ENCODE measurements at places on chromosomes 4 and X.
A peak's percentile ranks its signal among the peaks of the same experiment; 100 is the strongest.

- DNase-seq: no peak
These were observed 101.4 kb upstream of the FRMPD3 start for GRCh38 chrX:107348051-107348450.

DNA sequence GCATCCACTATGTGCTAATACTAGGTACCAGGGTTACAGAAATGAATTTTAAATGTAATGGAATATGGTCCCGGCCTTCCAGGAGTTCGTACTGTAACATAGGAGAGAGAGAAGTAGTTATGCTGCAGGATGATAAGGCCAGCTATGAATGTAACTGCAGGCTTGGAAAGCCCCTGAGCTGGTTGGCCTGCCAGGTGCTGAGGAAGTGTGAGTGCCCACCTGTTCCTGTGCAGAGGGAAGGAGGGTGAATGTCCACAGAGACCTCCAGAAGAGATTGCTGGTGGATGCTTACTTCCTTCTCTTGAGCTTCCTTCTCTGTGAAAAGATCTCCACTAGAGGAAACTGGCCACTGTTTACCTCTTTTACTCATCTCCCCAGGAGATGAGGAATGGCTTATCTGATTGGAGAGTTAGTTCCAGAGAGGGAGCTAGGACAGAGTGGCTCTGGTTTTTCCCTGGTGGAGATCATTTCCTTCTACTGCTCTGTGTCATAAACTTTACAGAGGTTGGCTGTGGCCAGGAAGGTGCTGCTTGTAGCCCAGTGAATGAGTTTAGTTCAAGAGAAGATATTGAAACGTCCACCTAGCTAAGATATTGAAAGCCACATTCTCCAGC, 114.0 kb upstream of the LNX1 start:
- no peak for DNase-seq

GRCh38 chr4:3823496-3824341, 57.5 kb downstream of the ADRA2C start:
- DNase-seq: no peak

GRCh38 chrX:69156638-69157037, 8.6 kb downstream of the PJA1 start:
- DNase-seq: no peak

- no peak for DNase-seq
These were observed 337.9 kb downstream of the PPP3CA start for GRCh38 chr4:101009471-101009870.

GRCh38 chrX:143632625-143633410, 3.1 kb downstream of the SLITRK4 start:
- DNase-seq: no peak

DNA sequence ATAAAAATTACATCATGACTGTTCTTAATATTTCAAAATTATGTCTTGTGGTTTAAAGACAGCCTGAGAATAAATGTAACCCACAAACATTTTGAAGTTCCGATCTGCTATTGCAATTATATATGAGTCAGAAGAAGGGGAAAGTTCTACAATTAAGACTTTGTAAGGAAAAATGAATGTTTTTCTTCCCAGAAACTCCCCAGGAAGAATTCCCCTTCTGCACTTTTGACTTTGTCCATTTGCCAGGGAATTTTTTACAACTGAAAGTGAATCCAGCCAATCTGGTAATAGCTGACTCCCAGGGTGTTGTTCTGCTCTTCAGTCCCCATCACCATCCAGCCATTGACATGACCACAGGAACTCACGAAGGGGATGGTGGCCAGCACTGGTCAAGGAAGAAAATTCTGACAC, 61.6 kb upstream of the NOCT start:
- DNase-seq: no peak

DNA sequence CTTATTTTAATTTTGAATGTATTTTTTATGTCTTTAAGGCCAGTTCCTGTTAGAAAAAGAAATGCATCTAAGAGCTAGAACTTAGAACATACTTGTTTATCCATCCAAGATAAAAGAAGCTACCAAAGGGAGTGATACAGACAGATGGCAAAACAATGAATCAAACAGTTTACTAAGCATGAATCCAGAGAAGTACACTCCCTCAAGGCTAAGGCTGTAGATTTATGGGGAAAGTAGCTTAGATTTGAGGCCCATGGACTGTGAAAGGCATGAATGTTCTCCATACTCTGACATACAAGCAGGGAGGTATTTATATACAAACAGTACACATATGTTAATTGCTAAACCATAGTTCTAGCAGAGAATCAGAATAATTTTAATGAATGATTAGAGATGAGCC, 255.3 kb upstream of the NRK start:
- DNase-seq: no peak

DNA sequence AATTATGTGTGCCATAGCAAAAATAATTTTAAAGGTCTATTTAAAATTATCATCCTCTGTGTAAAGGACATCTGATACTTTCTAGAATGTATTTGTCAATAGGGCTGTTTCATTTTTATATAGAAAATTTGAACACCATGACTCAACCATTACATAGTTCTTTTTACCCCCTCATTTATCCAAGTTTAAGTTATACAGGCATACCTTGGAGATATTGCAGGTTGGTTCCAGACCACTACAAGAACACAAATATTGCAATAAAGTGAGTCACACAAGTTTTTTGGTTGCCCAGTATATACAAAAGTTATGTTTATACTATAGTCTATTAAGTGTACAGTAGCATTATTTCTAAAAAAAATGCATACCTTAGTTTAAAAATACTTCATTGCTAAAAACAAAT, 130.4 kb downstream of the MSL3 start:
- DNase-seq: no peak

GRCh38 chrX:68931345-68931744, 102.5 kb downstream of the EFNB1 start:
- DNase-seq: no peak

GRCh38 chr4:105509714-105510113, 35.9 kb upstream of the PPA2 start:
- DNase-seq: no peak

- DNase-seq: peak; percentile 24
These were observed 44.2 kb upstream of the RHOH start for GRCh38 chr4:40152637-40153036.

GRCh38 chr4:86319390-86319789, 40.5 kb downstream of the MAPK10 start:
- DNase-seq: no peak

DNA sequence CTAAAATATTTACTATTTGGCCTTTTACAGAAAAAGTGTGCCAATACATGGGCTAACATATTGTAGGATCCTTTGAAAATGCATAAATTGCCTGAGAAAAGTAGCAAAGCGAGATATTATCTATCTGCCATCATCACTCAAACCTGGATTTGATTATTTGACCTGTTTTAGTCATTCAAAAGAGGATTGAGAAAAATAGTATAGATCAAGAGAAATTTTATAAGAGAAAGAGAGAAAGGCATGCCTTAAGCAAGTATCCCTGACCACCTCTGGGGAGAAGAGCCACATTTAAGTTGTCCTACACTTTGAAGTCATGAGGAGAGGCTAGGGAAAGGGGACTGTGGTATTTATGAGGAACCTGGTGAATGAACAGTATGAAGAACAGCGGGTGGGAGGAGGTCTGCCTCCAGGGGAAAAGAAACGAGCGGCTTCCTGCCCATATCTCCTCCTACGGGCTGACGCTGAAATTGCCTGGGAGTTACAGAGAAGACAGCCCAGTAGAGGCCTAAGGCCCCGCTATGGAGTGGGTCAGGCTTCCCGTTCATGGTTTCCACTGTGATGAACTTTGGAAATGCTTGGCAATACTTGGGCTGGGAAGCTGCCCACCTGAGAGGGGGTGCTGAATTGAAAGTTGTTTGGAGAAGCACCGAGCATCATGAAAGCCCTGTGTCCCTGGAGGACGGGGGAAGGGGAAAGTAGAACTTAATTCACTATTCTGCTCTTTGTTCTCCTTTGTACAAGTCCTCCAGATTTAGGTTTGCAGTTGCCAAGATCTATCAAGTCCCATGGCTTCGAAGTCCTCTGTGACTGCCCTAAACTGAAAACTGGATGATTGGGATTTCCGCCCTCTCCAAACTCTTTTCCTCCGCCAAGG, 106.9 kb upstream of the ACSL4 start:
- DNase-seq: no peak

GRCh38 chrX:133513123-133513522, 97.8 kb upstream of the GPC4 start:
- no peak for DNase-seq

GRCh38 chr4:176622251-176622948, 170.3 kb downstream of the VEGFC start:
- no peak for DNase-seq

GRCh38 chrX:115518113-115518512, 42.9 kb upstream of the PLS3 start:
- no peak for DNase-seq

DNA sequence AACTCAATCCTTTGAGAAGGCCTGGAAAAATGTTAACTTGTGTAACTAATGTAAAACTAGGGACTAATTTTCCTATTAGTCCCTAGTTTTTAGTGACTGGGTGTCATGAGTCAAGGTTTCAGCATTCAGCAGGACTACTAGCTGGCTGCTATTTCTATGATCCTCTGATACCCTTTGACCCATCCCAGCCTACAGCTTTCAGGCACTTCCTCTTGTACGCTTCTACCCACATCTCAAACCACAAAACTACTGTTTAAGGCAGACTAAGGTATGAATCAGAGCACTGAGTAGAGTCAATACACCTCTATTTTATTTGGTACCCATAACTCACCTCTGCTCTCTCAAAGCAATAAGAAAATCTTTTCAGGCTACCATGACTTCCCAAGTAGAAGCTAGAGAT, 809.6 kb downstream of the PDHA2 start:
- no peak for DNase-seq

GRCh38 chrX:83469551-83469950, 38.5 kb upstream of the POU3F4 start:
- no peak for DNase-seq

DNA sequence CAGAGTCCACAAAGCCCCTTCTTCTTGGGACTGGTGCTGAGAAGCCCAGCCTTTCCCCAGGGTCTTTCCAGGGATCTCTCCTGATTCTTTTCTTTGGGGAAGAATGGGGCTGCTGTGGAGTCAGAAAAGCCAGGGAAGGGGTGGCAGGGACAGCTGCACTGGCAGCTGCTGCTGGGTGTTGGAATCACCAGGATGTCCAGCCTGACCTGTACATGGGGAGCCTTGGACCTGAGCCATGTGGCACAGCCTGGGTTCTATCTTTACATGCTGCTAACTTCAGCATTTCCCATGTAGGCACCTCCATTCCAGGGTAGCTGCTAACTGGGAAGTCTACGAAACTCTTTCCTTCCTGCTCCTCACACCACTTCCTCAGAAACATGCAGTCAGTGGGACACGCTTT, 36.0 kb downstream of the MED28 start:
- no peak for DNase-seq

- no peak for DNase-seq
These were observed 37.9 kb downstream of the LDB2 start for GRCh38 chr4:16860516-16860915.

GRCh38 chrX:100652266-100652665, 8.3 kb downstream of the SRPX2 start:
- DNase-seq: no peak

GRCh38 chrX:153816831-153817690, 13.3 kb downstream of the PDZD4 start:
- DNase-seq: peak; percentile 52

DNA sequence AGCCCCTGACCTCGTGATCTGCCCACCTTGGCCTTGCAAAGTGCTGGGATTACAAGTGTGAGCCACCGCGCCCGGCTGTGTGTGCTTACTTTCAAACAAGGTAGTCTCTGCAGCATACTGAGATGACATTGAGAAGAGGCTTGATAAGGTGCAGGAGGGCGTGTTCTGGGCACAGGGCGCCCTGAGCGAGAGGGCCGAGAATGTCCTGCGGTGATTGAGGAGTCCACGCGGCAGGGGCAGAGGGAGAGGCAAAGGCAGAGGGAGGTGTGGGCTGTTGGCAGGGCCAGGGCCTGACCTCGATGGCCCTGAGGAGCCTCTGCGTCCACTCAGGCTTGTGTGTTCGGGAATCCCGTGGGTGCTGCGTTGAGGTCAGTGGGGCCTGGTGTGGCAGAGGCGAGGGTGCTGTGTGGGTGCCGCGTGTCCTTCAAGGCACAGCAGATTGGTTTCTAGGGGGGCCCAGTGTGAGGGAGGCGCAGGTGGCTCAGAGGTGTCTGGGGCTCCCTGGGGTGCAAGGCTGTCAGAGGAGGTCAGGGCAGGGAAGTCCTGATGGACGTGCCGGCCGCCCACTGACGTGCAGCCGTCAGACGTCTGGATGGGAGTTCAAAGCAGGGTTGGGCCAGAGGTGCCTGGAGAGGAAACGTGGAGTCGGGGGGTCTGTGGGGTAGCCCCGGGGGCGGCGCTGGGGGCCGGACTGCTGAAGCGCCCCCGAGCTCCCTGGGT, 12.1 kb downstream of the PCGF3 start:
- no peak for DNase-seq

DNA sequence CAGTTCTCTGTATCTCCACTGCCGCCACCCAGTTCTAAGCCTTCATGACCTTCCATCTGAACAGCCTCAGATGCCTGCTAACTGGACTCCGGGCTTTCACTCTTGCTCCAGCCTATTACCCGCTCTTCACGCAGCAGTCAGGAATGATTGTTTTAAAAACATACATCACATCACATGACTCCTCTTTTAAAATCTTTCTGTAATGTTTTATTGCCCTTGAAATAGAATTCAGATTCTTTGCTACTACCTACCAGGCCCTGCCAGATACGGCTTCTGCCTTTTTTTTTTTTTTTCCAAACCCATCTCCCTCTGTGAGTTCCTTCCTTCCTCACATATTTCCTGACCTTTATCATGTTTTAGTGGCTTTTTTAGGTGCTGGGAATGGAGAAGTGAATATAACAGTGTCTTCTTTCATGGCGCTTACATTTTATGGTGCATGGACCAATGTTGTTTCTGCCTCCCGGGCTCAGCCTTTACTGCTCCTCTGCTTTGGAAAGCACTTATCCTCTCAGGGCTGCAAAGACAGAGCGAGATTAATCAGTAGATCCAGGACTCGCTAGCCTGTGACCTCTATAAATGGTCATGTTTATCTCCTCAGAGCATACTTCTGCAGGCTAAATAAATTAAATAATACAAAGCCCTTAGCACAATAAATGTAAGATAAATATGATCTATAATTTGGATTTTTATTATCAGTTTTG, 58.0 kb downstream of the FBXO8 start:
- DNase-seq: no peak

- DNase-seq: no peak
These were observed 24.1 kb upstream of the ALB start for GRCh38 chr4:73379946-73380345.

DNA sequence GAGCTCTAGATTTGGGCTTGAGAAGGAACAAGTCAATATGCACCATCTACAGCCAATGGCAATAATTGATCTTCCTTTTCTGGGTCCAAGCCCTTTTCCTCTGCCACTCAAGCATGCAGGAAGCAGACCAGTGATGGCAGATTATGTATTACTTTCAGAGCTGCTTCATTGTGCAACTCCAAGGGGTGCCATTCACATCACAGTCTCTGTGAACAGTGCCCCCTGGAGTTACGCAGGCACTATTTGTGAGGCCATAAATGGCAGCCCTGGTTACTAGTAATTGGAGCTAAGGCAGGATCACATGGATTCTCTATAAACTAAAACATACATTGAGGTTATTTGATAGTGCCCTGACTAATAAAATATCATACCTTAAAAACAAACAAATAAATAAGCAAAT, 313.4 kb upstream of the SLC7A11 start:
- DNase-seq: no peak

- no peak for DNase-seq
These were observed 1392.8 kb upstream of the TENM3 start for GRCh38 chr4:180850318-180850940.

All from activated CD4-positive, alpha-beta T cell treated with anti-CD3 and anti-CD28 coated beads, Interleukin-2, amount 10 ng/mL, durations not matched to agents 7 days and 5 days (primary cell).